ENCODE measurements at places on chromosomes 5 and 9.
A peak's percentile ranks its signal among the peaks of the same experiment; 100 is the strongest.

GRCh38 chr5:157366741-157367674, 93.0 kb upstream of the NIPAL4 start:
- DNase-seq: no peak

- peak; percentile 32 for DNase-seq
Measured at GRCh38 chr5:14685757-14686156, 21.2 kb downstream of the OTULIN start.

DNA sequence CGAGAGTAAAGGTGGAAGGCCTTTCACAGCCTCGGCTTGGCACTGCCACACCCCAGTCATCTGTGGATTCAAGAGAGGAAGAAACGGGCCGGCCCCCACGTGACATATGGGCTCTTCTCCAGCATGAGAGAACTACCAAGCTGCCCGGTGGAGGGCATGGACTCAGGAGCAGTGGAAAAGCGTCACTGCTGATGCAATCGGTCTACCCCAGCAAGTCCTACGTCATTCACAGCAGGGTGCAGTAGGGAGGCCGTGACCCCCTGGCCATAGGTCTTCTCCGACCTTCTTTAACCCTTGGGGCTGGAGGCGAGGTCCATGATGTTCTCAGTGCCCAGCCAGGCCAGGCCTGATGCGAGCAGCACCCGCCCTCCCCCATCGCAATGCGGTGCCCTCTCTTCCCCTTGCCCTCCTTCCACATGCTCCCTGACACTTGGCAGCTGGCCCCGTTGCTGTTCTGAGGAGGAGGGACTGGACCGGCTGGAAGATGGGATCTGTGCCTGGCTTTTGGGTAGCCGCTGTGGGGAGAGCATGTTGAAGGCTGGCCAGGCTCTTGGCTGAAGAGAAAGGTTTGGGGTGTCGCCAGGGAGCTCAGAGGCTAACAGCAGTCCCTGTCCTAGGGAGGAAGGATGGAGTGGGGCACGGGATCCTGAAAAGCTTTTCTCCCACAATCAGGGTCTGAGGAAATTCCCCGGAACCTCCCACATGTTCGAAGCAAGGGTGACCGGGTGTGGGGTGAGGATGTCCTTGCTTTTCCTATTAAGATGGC, 89.8 kb downstream of the LIFR start:
- no peak for DNase-seq

- no peak for DNase-seq
Measured at GRCh38 chr9:17816431-17817027, 237.7 kb downstream of the SH3GL2 start.

GRCh38 chr9:102405218-102405867, 589.8 kb upstream of the CYLC2 start:
- no peak for DNase-seq

DNA sequence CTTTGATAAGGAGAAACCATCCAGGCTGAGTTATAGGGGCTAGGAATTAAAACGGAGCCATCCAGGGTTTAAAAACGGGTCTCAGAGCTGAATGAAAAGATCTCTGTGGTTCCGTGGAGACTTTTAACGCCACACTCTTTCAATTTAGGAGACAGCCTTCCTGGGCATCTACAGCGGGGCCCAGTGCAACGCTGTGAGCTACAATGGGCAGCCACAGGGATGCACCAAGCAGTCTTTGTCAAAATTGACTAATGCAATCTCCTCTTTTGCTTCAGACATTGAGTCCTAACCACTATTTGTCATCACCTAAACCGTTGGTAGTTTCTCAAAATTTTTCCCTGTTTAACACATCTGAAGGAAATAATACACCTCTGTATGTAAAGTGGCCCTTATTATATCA, 96.6 kb upstream of the ABCA1 start:
- DNase-seq: no peak

DNA sequence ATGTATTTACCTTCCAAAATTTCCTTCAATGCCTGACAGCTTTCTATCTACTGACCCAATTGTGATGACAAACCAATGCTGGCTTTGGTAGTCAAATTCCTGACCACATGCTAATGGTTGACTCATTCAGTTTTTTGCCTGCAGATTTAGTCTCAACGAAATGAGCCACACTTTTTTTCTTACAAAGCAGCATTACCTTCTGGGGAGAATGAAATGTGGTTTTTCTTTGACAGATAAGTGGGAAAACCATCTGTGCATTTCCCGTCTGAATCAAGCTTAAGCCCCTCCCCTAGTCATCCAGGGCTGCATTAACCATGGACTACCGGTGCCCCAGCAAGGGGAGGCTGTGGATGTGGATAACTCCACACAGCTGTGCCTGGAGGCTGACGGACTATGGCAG, 99.6 kb upstream of the TAF11L2 start:
- no peak for DNase-seq

DNA sequence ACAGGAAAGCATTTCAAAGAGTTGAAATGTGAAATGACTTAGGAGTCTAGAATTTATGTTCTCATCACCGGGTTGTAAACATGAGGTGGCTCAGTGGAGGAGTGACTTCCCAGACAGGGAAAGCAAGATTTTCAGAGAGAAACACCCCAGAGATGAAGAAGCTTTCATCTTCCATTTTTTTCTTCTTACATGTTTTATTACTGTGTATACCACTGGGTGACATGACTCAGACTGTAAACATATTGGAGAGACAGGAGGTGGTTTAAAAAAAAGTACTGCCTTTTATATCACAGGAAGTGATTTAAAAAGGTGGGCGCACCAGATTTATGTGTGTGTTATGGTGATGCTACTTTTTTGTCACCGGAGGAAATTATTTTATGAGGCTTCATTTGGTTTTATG, 209.1 kb upstream of the TUT7 start:
- DNase-seq: no peak

DNA sequence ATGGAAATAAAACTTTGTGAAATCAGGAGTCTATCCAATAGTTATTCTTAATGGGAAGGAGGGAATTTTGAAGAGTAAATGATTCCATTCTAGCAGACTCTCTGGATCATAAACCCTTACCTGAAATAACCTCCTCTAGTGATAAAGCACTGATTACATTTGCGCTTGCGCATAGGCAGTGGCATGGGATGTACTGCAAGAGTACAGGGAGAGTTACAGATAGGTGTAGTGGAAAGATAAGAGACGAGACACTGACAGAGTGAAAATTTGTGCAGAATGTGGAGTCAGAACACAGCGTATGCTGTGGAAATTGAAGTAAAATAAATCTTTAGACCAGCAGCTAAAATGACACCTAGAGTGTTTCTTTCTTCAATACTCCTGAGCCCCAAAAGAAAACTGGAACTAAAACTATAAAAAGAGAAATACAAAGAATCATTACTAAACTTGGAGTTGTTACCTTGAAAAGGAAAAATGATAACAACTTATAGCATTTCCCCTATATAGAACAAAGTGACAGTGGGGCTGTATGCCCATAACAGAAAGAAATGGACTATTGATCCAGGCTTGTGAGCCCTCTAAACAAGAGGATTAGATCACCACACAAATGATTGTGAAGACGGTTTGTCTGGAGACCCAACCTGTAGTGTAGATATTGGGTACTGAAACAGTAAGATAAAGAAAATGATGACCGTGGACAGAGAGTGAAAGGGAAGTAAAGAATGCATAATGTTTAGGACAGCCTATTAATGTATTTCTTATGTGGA, 1471.2 kb upstream of the NUDT12 start:
- no peak for DNase-seq

DNA sequence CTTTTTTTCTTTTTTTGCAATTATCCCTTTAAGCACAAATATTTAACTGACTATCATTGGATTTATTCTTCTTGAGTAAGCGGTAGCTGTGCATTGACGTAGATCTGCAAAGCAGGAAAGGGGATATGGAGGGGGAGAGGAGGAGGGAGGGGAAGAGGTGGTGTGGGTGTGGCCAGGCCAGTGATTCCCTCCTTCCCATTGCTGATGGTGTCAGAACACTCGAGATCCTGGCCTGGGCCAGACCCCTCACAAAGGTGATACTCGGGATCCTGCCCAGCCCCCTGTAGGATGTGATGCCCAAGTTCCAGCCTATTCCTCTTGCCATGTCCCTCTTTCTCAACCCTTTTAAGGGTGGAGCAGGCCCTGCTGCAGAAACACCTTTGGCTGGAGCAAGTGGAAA, 9.9 kb downstream of the SLC36A3 start:
- DNase-seq: no peak

DNA sequence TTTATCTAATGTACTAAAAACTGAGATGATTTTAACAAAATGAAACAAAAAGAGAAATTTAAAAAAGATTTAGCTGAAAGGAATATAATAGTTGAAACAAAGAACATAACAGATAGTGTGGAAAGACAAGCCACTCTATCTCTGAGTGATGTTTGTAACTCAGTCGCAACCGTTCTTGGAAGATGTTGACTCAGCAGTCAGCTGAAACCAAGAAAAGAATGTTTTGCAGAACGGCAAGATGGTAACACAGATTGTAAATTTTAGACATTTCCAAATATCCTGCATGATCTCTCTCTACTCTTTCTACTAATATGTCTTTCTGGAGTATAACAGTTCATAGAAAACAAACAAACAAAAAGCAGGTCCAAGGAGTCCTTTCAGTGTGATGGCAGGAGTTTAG, 746.1 kb upstream of the CDH6 start:
- DNase-seq: no peak

DNA sequence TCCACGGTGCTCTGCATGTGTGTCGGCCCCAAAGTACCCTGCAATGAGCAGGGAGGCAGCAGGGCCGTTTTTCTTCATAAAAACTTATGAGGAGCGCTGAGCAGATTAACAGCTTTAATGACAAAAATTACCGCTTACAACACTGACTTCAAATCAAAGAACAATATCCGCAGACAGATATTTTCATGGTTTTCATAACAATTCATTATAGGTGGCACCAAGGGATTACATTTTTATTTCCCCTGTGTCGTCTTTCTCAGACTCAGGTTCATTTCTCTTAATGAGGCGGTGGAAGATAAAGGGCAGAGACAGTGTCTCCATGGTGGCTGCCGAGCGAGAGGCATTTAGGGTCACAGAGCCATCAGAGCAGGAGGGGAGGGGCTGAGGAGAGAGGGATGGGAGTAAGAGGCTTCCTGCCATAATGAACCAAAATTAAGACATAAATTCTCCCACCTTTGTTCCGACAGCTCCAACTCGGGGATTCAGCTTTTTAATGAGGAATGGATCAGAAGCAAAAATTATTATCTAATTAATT, 240.7 kb upstream of the CLINT1 start:
- DNase-seq: no peak
